Globus pallidus (tissue), 1 donor: ENCODE measurements at places on chromosomes 5 and 9.

DNA sequence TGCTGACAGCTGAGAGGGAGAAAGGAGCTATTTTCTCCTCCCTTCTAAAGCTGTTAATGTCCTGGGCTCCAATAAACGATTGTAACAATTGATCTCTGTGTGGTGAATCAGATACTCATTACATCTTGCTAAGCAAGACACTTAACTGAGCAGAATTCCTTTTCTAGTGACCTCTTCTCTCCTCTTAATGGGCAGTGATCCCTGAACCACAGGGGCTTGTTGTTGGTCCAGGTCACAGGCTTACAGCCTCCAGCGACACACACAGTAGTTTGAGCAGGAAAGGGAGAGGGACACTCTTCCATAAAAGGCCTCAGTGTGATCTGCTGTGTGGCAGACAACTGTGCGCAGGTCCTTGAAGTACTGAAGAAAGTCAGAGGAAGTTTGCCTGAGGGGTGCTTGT is 58.5 kb upstream of the MYO10 start:
- no peak for DNase-seq

DNA sequence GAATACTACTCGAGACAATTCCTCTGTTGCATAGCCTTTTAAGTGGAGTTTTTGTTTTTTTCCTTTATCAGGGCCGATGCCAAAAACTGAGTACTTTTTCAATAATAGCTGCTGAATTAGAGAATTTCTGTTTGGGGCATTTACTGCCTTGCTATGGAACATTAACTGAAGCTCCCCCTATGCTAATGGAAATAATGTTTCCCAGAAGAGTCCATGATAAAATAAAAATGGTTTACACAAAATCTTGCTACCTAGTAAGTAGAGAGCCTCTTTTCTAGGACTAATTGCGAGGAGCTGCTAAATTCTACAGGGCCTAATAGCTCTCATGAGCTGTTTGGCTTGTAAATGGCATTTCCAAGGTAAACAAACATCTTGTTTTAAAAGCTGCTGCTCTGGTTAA is 128.2 kb upstream of the MYO10 start:
- DNase-seq, result no peak

GRCh38 chr5:165400086-165400485 is 1894.7 kb downstream of the MAT2B start:
- DNase-seq, result no peak

- no peak for DNase-seq
Observed at GRCh38 chr5:24439465-24439864, 205.3 kb downstream of the CDH10 start.

- peak; percentile 55 for DNase-seq
Observed at GRCh38 chr9:78296201-78296892, 578 bp upstream of the PSAT1 start.

DNA sequence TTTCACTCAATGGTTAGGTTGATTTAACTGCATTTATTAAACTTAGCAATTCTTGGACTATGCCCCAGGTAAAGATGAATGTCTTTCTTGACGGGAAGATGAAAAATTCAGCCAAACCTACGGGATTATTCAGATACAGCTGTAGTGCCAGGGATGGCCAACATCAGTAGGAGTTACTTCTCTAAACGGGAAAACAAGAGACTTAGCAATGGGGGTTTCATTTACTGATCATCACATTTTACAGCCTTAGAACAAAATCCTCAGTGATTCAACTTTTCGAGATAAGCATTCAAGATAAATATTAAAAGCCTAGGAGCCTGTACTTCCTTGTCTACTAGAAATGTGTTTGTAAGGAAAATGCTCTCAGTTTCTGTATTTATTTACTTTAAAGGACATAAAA is 46.1 kb downstream of the S1PR3 start:
- no peak for DNase-seq

DNA sequence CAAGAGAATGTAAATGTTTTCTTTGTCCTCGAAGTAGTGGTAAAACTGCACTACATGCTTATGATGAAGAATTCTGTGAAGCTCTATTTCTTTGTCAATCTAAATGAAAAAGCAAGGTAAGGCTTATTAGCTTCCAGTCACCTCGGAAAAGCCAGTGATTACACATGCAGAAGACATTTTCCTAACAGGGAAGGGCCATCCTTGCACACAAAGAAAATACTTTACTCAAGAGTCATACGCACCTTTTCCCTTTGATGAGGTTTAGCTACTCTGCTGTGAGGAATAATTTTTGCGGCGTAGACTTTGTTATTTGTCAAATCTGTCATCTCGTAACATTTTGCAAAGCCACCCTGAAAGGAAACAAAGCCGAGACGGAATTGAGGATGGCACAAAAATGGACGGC is 1.1 kb downstream of the PLK2 start:
- no peak for DNase-seq

GRCh38 chr9:129359162-129359811 is 181.2 kb upstream of the IER5L start:
- no peak for DNase-seq

DNA sequence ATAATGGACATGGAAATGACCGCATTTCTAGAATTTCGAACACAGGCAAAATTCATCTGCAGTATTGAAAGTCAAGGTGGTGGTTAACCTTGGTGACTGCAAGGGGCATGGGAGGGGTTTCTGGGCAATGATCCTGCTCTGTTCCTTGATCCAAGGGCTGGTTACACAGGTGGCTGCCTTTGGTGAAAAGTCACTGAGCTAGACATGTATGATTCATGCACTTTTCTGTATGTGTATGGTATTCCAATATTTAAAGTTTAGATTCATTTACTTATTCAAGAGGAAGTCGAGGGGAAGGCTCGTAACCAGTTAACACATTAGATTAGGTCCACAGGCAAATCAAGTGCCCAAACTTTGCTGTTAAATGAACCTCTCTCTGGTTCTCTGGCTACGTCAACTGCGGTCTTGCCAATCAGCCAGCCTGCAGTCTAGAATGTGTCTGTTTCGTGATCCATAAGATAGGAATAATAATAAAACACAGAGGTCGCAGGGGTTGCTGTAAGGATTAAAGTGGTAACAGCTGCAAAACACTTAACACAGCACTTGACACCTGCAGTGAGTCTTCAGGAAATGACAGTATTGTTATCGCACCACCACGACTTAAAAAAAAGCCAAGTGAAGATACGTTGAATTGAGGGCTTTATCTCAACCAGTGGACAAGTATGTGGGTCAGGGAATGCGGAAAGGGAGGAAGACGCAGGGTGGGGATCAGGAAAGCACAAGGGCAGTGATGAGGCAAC is 92.5 kb downstream of the TLE1 start:
- no peak for DNase-seq

- no peak for DNase-seq
Observed at GRCh38 chr5:168851902-168852321, 272.7 kb upstream of the PANK3 start.

DNA sequence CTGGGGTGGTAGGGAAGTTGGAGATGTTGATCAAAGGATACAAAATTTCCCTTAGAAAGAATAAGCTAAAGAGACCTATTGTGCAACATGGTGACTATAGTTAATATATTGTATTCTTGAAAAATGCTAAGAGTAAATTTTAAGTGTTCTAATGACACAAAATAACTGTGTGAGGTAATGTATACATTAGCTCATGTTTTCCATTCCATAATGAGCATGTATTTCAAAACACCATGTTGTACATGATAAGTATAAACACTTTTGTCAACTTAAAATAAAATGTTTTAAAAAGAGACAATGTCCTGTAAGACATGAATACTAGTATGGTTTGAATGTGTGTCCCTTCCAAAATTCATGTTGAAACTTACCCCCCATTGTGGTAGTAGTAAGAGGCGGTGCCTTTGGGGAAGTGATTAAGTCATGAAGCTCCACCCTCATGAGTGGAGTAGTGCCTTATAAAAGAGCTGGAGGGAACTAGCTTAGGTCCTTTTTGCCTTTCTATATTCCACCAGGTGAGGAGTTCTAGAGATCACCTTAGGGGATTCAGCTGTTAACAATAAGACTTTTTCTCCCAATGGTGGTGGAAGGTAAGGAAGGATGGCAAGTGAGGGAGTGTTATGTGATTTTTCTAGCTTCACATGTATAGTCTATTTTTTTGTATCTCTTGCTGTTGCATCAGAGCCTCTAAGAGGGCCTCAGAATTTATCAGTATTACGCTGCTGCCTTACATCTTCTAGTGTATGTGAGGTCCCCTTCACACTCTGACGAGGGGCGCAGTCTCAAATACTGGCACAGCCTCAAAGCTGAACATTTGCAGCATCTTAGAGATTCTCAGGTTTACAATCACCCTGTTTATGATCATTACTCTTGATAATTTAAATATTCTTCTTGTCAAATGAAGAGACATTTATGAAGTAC is 94.9 kb upstream of the NREP start:
- no peak for DNase-seq

DNA sequence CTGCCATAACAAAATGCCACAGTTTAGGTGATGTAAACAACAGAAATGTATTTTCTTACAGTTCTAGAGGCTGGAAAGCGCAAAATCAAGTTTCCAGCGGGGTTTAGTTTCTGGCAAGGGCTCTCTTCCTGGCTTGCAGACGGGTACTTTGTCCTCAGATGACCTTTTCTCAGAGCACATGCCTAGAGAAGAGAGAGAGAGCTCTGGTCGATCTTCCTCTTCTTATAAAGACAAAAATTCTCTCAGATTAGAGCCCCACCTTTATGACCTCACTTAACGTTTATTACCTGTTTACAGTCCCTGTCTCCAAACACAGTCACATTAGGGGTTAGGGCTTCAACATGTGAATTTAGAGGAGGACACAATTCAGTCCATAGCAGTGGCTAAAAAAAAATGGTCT is 119.7 kb downstream of the CETN3 start:
- no peak for DNase-seq

- no peak for DNase-seq
Observed at GRCh38 chr5:33195431-33196165, 245.2 kb upstream of the TARS1 start.

GRCh38 chr9:107487521-107488374 is 1.8 kb downstream of the KLF4 start:
- DNase-seq, result no peak

DNA sequence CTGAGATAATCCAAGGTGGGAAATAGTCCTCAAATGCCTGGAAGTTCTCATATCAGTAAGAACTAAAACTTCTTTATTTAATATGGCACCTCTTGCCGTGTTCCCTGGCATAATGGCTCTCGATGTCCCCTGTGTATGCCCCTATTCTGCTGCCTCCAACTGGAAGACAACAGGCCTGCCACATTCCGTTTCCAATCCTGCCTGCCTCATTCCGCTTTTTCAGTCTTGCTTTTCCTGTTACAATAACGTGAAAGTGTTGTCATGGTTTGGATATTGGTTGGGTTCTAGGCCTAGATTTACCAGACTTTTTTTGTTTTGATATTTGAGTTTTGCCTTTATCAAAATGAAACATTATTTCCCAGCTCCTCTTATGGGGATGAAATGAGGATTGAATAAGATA is 98.2 kb downstream of the FOCAD start:
- DNase-seq, result no peak

- no peak for DNase-seq
Observed at GRCh38 chr9:23541976-23542375, 284.1 kb downstream of the ELAVL2 start.

- no peak for DNase-seq
Observed at GRCh38 chr5:113937301-113937700, 423.8 kb downstream of the YTHDC2 start.

GRCh38 chr9:90914868-90915483 is 113.4 kb downstream of the SYK start:
- peak; percentile 51 for DNase-seq

- DNase-seq, result no peak
Observed at GRCh38 chr5:146238973-146239372, 35.6 kb downstream of the RBM27 start.

DNA sequence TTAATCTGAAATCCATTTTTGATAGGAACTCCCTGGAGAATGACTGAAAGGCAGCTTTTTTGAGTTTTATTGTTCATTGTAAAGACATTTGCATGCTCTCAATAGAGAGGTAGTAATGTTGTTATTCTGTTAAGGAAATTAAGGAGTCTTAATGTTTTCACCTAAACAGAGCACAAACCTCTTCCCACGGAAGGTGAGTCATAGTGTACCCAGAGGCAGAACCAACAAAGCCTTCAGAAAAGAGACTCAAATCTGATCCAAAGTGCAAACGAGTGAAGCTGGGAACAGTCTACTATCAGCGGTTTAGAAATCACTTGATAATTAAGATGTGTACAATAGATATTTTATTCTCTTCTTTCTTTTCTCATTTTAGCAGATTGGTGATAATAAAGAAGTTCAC is 470.5 kb downstream of the PLK2 start:
- DNase-seq, result no peak

DNA sequence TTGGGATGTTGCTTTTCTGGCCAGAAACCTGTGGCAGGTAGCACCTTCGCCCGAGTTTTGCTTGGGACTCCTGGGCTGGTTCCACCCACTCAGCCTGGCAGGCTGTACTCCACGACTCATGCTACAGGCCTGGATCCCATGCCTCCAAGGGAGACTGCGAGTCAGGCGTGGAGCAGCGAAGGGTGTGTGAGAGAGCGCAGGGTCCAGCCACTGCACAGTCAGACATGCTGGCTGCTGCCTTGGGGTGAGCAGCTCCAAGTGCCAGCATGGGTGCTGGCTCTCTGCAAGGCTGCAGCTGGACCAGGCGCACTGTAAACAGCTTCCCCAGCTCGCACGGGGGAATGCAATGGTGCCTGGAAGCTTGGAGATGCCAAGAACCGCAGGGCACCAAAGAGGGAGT is 249.6 kb upstream of the EDIL3 start:
- no peak for DNase-seq

DNA sequence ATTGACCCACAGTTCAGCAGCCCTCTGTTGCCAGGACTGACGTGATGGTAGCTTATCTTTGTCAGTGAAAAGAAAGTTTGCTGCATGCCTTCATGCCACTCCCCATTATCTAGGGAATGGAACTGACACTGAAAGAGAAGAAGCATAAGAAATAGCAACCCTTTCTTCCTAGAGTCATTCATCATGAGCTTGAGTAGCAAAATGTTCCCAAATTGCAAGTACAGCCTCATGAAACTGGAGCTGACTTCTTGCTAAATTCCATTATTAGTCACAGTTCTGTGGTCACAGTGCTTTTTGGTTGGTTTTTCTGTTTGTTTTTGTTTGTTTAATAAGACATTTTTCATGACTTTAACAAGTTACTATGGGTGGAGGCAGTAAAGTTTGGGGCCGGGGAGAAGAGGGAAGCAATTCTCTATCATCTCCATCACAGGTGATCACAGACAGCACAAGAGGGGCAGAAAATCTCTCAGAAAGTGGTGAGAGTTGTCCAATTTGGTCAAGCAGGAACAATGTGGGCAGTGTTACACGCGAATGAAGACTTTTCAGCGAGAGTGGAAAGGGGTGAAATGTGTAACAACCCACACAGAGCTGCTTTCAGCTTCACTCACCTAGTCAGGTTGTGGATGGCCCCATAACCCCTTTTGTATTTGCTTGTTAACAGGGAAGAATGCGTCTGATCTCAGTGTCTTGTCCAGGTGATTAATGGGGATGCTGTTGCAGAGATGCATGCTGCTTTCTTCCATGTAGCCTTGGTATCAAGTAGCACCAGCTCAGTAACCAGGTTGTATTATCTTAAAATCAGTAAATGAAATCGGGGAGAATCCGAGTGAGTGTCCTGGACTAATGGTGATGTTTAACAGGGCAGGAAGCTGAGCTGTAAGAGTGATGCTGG is 440.4 kb downstream of the DMRT2 start:
- no peak for DNase-seq
